ENCODE measurements at places on chromosomes 7 and 10.
A peak's percentile ranks its signal among the peaks of the same experiment; 100 is the strongest.

- DNase-seq = no peak
Measured at GRCh38 chr7:41130086-41130485, 572.8 kb downstream of the INHBA start.

DNA sequence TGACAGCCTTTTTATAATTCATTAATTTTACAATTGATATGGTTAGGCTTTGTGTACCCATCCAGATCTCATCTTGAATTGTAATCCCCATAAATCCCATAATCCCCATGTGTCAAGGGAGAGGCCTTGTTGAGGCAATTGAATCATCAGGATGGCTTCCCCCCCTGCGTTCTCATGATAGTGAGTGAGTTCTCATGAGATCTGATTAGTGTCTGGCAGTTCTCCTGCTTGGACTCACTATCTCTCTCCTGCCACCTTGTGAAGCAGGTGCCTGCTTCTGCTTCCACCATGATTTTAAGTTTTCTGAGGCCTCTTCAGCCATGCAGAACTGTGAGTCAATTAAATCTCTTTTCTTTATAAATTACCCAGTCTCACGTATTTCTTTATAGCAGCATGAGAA lies 165.7 kb upstream of the GNAI1 start:
- no peak for DNase-seq

DNA sequence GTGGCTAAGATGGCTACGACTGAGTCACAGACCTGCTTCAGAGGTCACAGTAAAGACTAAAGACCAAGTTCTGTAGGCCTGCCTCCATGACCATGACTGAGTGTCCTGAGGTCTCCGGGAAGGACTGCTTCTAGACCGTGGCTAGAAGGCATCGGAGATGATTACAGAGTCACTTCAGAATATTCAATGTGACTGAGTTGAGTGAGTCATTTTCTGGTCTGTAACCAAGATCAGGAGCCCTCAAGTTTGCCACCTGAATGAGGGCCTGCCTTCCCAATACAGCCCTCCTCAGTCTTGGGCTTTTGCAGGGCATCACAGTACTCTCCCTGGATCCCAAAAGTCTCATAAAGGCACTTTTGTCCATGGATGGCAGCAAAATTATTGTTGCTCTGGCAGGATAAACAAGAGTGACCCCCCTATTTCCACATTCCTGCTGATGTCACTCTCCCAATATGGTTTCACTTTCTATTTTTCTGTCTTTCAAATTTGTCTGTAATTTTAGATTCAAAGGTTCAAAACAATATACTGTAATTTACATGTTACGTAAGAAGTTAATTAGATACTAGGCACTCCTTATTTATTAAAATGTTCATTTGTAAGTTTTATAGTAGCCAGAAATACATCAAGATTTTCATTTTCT lies 47.7 kb upstream of the ZNF92 start:
- DNase-seq = no peak

DNA sequence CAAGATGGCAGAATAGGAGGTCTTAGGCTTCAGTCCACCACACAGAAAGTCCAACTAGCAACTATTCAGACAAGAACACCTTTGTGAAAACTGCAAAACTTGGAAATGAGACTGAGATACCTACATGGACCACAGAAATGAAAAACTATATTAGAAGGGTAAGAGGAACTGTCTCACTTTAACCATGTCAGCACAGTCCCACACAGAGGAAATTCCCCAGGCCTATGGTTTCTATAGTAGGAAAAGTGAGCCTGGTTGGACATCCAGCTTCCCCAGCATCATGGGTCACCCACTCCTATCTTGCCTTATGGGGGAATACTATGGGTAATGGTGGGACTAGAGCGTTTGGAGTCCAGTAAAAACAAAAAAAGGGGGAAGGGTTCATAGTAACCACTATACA lies 38.8 kb upstream of the CDK6 start:
- no peak for DNase-seq

GRCh38 chr7:40418448-40418847 lies 283.6 kb downstream of the SUGCT start:
- DNase-seq = no peak

DNA sequence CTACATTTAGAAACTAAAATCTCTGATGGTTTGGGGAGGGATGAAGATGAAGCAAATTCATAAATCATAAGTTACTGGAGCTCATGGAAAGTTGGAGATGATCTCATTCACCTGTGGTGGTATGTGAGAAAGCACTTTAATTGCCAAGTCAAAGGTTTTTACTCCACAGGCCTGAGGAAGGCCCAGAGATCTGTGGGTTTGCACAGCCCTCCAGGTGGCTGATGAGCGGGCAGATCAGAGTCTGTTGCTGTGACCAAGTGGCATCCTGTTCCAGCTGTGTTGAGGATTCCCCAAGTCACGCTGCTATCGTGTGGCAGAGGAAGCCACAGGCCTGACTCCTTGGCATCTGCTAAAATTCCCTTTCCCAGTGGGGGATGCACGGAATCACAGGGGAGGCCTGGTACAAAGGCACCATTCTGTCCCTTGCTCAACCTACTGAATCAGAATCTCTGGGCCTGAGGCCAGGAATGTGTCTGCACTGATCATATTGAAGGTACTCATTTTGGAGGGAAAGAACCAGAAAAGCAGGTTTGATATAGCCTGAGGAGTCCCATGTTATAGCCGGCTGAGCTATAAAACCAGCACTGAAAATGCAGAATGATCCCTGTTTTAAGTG lies 19.7 kb upstream of the DDC start:
- DNase-seq = no peak

DNA sequence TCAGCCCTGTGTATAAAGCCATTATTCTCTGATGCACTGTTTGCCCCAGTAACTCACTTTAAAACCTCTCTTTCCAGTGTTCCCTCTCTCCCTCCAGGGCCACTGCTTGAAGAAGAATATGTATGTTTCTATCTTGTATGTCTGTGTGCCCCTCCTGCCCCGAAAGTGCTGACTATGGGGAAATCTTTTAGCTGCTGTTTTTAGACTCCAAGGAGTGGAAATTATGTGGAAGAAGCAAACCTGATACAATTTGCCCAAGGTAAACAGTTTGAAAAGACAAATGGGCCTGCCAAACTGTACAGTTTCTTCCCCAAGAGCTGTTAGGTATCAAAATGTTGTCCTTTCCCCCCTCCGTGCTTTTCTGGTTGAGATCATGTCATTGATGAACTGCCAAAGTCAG lies 3.4 kb downstream of the ADRA2A start:
- DNase-seq = no peak

- no peak for DNase-seq
Measured at GRCh38 chr10:97179311-97179710, 6.4 kb downstream of the SLIT1 start.

GRCh38 chr7:44072364-44073231 lies 7.2 kb upstream of the PGAM2 start:
- peak; percentile 86 for DNase-seq

DNA sequence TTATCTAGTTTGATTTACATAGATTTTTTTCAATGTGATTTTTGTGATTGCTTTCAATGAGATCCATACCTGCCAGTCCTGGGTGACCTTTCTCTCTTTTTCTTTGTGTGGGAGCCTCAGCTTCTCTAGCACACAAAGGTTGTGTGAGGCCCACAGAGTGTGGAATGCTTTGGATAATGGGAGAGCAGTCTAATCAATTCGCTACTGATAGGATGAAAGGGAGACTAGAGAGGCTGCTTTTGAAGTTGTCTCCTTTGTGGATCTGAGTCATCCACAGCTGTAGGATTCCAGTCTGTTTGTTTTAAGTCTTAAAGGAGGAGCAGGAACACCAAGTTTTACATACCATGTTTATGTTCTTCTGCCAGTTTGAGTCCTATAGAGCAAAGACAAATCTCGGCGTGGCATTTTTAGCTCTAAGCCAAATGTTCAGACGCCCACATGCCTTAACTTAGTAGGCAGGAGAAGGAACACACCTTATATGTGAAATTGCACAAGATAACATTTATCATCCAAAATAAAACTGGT lies 330.0 kb downstream of the ARL4A start:
- no peak for DNase-seq

DNA sequence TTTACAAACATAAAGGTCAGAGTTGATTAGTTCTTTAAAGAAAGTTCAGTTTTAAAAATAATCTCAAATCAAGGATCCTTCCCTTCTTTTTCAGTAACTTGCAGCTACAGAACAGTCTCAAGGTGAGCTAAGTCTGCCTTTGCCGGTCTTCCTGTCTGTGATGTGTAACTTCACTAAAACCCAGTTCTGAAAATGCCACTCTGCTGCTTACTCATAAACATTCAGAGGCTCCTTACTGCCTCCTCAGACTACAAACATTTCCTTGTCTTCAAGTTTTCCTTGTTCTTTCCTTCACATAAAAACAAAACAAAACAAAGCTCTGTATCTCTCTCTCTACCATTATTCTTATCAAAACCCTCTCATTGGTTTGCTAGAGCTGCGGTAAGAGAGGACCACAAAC lies 128.7 kb downstream of the ETV1 start:
- no peak for DNase-seq

DNA sequence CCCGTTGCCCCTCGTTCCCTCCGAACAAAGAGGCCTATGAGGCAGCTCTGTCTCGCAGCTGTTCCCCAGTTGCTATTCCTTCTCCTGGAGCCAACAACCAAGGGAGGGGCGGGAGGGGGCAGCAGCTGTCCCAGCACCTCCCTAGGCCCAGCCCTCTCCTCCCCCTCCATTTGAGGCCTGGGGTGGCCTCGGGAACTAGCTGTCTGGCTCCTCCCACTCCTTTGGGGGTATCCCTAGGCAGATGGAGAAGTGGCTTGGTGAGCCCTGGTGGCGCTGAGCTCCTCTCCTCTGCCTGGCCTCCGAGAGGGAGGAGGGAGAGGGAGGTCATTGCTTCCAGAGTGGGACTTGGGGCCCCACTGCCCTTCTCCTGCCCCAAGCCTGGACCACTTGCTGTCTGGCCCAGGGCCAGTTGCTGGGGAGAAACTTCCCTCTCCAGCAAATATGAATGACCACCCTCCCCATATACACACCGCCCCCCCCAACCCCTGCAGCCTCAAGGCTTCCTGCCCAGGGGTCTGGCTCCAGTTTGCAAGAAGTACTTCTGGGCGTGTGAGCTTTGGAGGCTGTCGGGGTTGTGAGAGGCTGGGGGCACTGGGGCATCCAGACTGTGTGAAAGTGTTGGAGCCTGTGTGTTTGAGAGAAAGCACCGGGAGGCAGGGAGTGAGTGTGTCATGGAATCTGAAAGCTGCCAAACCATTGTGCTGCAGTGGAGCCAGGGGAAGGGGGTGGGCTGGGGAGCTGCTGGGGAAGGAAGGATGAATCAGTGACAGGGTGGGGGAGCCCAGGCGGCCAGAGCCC lies 3.1 kb downstream of the FLNC start:
- peak; percentile 78 for DNase-seq

DNA sequence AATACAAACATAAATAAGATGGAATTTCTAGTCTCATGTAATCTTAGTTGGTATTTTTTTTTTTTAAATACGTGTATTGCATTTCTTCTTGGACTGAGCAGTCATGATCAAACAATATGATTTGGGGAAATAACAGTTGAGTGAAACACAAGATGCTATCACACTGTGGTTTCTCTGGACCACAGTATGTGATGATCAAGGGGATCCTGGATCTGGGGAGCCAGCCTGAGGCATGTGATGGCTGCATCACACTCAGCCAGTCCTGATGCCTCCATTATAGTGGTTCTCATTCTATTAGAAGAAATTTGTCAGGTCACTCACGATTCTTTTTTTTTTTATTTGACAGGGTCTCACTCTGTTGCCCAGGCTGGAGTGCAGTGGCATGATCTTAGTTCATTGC lies 495.9 kb upstream of the POT1 start:
- no peak for DNase-seq

DNA sequence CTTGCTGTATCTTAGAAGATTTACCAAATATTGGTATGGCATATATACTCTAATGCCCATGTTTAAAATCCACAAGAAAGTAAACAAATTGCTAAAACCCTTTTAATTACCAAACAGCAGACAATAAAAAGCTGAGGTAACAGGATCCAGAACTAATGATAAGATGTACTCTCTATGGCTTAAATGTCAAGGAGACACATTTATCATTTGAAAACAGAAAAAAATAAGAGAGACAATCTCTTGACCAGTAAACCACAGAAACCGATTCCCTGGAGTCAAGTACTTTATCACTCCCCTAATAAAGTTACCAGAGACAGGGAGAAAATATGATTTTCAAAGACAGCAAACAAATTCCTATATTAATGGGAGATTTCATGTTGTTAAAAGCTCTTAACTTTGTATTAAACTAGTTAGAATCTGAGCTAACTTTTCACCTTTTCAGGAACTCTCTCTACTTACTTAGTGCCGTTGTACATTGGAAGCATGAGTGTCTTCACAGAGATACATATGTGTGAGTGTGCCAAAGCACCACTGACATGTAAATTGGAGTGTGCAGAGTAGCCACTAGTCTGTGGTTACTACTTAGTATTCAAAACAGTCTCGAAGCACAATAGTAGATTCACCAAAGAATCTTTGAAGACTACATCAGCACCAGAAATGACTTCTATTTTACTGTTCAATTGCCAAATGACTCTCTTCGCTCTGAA lies 44.2 kb downstream of the TSPAN12 start:
- DNase-seq = no peak

- DNase-seq = no peak
Measured at GRCh38 chr10:69425511-69426298, 9.0 kb upstream of the TACR2 start.

- no peak for DNase-seq
Measured at GRCh38 chr10:50335397-50335796, 84.1 kb upstream of the ASAH2 start.

DNA sequence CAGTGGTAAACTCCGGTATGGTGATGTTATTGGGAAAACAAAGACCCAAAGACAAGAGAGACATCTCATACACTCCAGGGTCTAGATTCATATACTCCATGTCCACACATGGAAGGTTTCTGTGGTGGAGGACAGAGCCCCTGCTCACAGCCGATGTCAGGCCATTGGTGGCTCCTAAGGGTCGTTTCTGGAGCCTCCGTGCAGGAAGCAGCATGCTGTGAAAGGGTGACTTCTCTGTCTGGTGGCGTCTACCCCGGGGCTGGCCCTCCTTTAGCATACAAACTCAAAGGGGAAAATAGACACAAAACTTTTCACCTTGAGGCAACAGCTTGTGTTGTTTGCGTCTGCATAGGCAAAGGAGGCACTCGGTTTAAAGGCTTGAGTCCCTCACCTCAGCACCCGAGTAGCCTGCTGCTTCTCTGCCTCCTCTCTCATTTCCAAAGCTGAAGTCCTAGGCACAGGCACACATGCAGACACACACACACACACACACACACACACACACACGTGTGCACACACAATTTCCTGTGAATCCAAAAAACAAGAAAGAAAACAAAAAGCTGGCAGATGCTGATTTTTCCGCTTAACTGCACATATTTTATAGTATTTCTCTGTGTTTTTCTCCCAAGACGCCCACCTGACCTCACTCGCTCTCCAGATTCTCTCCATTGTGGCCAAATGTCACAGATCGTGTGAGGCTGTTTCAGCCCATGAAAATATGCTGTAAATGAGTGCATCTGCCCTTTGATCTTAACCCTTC lies 601.4 kb upstream of the MGMT start:
- no peak for DNase-seq

Data from uterus (tissue), 4 donors.